ENCODE measurements at places on chromosomes 2 and 18.

- no peaks in the 10 kb centered on the region for H3K4me1 ChIP-seq
- no peak overlapping the region for H3K27ac ChIP-seq
- peak; percentile 15 for DNase-seq
- H3K27me3 ChIP-seq: no peaks in the 10 kb centered on the region
- no peak overlapping the region for H3K4me3 ChIP-seq
- H3K36me3 ChIP-seq: no peaks in the 10 kb centered on the region
Measured at GRCh38 chr2:138730497-138731030, 49.6 kb downstream of the NXPH2 start.

- no peaks in the 10 kb centered on the region for H3K4me1 ChIP-seq
- H3K27me3 ChIP-seq: no peaks in the 10 kb centered on the region
- H3K4me3 ChIP-seq: no peak overlapping the region
Measured at GRCh38 chr2:178990533-178991241, 59.2 kb downstream of the CCDC141 start.

- H3K27me3 ChIP-seq: no peaks in the 10 kb centered on the region
- peak overlapping the region; percentile 61 for H3K27ac ChIP-seq
- peak; percentile 93 for DNase-seq
- H3K4me3 ChIP-seq: no peak overlapping the region
Measured at GRCh38 chr2:65358678-65359400, 73.6 kb downstream of the SPRED2 start.

GRCh38 chr2:127508631-127509034 is 17.7 kb downstream of the IWS1 start:
- H3K4me1 ChIP-seq: peaks cover 10% of the 10 kb centered on the region
- peak overlapping the region; percentile 64 for H3K27ac ChIP-seq
- peaks cover 8% of the 10 kb centered on the region for H3K36me3 ChIP-seq
- no peaks in the 10 kb centered on the region for H3K27me3 ChIP-seq
- DNase-seq: peak; percentile 98

GRCh38 chr18:46322941-46323340 is 218.8 kb downstream of the HAUS1 start:
- H3K27ac ChIP-seq: no peak overlapping the region
- H3K27me3 ChIP-seq: peaks cover 11% of the 10 kb centered on the region
- H3K4me1 ChIP-seq: peaks cover 22% of the 10 kb centered on the region
- no peaks in the 10 kb centered on the region for H3K36me3 ChIP-seq

GRCh38 chr2:129233166-129233565 is 746.3 kb upstream of the RAB6C start:
- H3K27me3 ChIP-seq: no peaks in the 10 kb centered on the region
- no peaks in the 10 kb centered on the region for H3K36me3 ChIP-seq
- no peak overlapping the region for H3K27ac ChIP-seq

DNA sequence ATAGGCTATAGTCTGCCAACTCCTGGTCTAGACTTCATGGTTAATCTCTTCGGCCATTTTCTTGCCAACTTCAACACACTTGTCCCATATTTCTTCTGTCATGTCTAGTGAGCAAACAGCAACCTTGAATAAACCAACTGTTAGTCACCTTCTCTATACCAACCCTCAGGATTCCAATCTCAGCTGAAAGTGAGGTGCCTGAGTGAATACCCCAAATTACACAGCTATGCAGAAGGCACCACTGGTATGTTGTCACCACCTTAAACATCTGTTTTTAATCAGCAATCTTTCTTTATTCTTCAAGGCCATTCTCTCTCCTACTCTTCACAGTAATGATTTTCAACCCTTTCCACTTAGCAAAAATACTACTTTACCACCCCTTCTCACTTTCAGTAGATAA is 39.3 kb downstream of the THOC1 start:
- DNase-seq: no peak
- no peaks in the 10 kb centered on the region for H3K4me1 ChIP-seq
- no peak overlapping the region for H3K4me3 ChIP-seq
- no peaks in the 10 kb centered on the region for H3K27me3 ChIP-seq

DNA sequence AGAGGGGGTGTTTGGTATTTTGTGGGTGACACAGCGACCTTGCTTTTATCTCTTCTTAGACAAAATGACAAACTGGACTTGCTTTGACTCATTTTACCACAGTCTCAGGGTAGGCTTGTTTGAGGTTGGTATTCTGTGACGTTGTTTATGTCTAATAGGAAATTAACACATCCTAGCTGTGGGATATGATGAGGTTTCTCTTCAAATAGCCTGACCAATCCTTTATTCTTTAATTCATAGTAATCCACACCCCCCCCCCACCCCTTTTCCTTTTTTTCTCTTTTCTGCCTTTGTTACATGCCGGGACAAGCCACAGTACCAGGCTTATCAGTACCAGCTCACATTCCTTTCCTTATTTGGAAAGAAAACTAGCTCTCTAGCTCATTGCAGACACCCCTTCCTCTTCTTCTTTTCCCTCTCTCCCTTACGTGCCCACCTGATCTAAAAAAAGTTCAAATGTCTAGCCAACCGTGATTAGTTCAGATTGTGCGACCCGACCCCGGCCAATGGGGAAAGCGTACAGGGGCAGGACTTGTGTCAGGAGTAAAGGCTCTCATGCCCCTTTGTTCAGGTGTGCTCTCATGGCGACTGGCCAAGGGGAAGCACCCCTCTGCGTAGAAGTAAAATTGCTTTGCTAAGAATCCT is 52.2 kb upstream of the PTPRM start:
- no peaks in the 10 kb centered on the region for H3K36me3 ChIP-seq
- H3K27me3 ChIP-seq: no peaks in the 10 kb centered on the region
- DNase-seq: no peak
- no peak overlapping the region for H3K4me3 ChIP-seq

DNA sequence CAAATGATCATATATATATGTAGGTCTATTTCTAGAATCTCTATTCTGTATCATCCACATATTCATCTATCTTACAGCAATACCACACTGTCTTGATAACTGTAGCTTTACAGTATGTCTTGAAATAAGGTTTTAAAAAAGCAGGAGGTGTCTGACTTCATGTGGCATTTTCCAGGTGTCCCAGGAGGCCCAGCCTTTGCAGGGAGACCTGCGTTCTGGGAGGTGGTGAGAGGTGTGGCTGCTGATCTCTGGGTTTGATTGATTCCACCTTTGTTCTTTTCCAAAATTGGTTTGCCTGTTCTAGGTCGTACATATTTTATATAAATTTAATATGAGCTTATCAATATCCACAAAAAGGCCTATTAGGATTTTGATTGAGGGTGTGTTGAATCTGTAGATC is 26.6 kb downstream of the DPYSL5 start:
- H3K4me1 ChIP-seq: peaks cover 3% of the 10 kb centered on the region
- H3K27me3 ChIP-seq: peaks cover 65% of the 10 kb centered on the region
- H3K27ac ChIP-seq: no peak overlapping the region
- H3K36me3 ChIP-seq: no peaks in the 10 kb centered on the region
- DNase-seq: no peak
- no peak overlapping the region for H3K4me3 ChIP-seq

GRCh38 chr2:218387369-218388194 is 5.5 kb downstream of the SLC11A1 start:
- H3K27me3 ChIP-seq: peaks cover 21% of the 10 kb centered on the region
- DNase-seq: peak; percentile 96
- H3K36me3 ChIP-seq: no peaks in the 10 kb centered on the region
- peaks cover 13% of the 10 kb centered on the region for H3K4me1 ChIP-seq

GRCh38 chr2:40144022-40144421 is 307.9 kb downstream of the SLC8A1 start:
- no peaks in the 10 kb centered on the region for H3K27me3 ChIP-seq
- no peaks in the 10 kb centered on the region for H3K4me1 ChIP-seq
- no peak overlapping the region for H3K27ac ChIP-seq

DNA sequence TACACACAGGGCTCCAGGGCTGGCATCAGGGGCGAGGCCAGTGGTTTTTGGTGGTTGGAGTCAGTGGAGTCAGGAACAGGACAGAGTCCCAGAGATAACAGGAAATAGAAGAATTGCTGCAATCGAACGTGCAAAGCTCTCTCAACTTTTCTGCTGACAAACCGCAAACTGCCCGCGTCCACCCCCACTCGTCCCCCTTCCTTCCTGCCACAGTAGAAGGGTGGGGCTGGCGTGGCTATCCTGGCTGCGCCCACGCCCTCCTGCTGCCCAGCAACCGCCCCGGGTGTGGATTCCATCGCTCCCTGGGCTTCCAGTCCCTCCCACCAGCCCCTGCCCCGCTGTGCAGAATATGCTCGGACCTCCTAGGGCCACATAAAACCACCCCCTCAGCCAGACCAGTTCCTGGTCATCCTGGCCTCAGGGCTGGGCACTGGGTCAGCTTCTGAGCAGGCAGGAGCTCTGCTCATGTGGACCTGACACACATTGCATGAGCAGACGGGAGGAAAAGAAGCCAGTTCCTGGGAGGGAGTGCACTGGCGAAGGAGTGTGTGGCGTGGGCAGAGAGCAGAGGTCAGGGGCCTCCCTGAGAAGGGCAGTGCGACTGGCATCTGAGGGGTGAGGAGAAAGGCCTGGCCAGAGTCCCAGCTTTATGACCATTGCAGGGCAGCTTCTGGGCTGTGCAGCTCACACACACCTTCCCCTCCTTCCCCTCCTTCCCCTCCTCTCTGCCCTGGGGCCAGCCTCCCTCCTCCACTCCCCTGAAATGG is 85.4 kb upstream of the ATG16L1 start:
- no peak overlapping the region for H3K4me3 ChIP-seq
- no peak for DNase-seq
- H3K27me3 ChIP-seq: no peaks in the 10 kb centered on the region
- peaks cover 6% of the 10 kb centered on the region for H3K4me1 ChIP-seq
- H3K36me3 ChIP-seq: no peaks in the 10 kb centered on the region

DNA sequence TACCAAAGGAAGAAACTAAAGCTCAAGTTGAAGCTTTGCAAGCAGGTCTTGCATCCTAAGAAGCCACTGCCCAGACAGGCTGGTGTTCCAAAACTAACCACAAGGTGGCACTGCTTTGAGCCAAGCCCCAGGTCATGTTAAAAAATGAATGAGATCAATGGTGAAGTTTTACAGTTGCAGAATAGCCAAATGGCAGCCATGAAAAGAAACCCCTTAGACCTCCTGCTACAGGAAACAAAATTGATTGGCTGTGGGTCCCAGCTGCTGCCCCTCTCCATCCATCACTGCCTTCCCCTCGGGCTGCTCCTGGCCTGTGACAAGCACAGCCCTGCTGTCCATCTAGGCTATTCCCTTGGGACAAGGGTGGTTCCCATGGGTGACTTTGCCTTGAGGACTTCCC is 20.7 kb upstream of the MREG start:
- H3K36me3 ChIP-seq: no peaks in the 10 kb centered on the region
- H3K27ac ChIP-seq: no peak overlapping the region
- H3K4me1 ChIP-seq: peaks cover 10% of the 10 kb centered on the region
- no peaks in the 10 kb centered on the region for H3K27me3 ChIP-seq
- H3K4me3 ChIP-seq: no peak overlapping the region

- H3K4me1 ChIP-seq: no peaks in the 10 kb centered on the region
- DNase-seq: no peak
- no peak overlapping the region for H3K4me3 ChIP-seq
- H3K27ac ChIP-seq: no peak overlapping the region
Measured at GRCh38 chr18:26943906-26944305, 78.4 kb upstream of the AQP4 start.

DNA sequence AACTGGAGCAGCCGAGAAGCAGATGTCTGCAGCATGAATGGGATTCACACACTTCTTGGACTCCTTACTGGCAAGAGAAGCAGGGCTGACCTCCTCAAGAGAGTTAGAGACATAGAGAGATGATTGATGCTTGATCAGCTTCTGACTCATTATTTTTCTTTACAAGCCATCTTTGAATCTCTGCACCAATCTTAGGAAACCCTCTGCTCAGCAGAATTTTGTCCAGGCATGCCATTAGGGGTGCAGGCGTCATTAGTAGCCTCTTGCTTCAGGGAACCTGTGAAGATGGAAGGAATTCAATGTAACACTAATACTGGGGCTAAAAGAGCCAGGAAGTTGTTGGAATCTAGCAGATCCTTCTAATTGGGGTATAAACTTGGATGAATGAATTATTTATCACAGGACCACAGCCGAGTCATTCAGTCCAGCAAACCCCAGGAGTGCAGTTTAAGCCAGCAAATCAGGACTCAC is 151.8 kb downstream of the MGAT5 start:
- no peaks in the 10 kb centered on the region for H3K27me3 ChIP-seq
- H3K4me1 ChIP-seq: peaks cover 5% of the 10 kb centered on the region
- DNase-seq: no peak

DNA sequence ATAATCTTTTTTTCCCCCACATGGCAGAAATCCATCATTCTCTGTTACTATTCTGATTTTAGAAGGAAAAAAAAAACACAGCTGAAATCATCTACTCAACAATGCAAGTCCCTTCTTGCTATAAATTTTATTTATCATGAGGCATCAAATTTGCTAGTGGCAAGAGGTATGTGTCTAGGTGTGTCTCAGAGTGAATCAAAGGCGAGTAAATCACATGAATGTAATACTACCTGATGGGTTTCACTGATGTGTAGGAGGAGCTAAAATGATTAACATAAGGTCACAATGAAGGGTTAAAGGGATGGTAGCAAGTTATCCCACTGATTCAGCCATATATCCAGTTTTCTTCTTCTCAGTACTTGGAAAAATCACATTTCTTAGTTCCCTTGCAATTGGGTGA is 24.5 kb upstream of the PELI1 start:
- no peak overlapping the region for H3K27ac ChIP-seq
- no peak overlapping the region for H3K4me3 ChIP-seq
- no peaks in the 10 kb centered on the region for H3K27me3 ChIP-seq
- no peak for DNase-seq
- H3K36me3 ChIP-seq: no peaks in the 10 kb centered on the region
- H3K4me1 ChIP-seq: no peaks in the 10 kb centered on the region

DNA sequence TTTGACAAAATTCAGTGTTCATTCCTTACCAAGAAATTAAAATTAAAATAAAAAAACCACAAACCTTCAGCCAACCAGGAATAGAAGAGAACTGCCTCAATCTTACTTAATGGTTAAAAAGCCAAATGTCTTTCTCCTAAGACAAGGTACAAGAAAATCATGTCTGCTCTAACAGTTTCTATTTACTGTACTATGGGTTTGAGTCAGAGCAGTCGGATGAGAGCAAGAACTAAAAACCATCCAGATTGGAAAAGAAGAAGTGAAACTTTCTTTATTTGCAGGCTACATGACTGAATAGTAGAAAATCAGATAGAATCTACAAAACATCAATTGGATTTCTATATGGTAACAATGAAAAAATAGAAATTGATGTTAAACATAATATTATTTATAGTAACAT is 555.5 kb upstream of the TNP1 start:
- no peak overlapping the region for H3K27ac ChIP-seq
- no peaks in the 10 kb centered on the region for H3K27me3 ChIP-seq
- no peak overlapping the region for H3K4me3 ChIP-seq
- H3K4me1 ChIP-seq: no peaks in the 10 kb centered on the region
- no peak for DNase-seq

GRCh38 chr2:211085056-211085680 is 528.8 kb downstream of the CPS1 start:
- no peaks in the 10 kb centered on the region for H3K36me3 ChIP-seq
- no peak overlapping the region for H3K4me3 ChIP-seq
- peak; percentile 26 for DNase-seq
- H3K27ac ChIP-seq: no peak overlapping the region

- H3K27me3 ChIP-seq: no peaks in the 10 kb centered on the region
- peaks cover 2% of the 10 kb centered on the region for H3K4me1 ChIP-seq
- H3K4me3 ChIP-seq: no peak overlapping the region
- peaks cover 22% of the 10 kb centered on the region for H3K36me3 ChIP-seq
- H3K27ac ChIP-seq: no peak overlapping the region
Measured at GRCh38 chr18:13112982-13113381, 105.6 kb upstream of the LDLRAD4 start.
